ENCODE measurements at places on chromosomes 7 and 10.

DNA sequence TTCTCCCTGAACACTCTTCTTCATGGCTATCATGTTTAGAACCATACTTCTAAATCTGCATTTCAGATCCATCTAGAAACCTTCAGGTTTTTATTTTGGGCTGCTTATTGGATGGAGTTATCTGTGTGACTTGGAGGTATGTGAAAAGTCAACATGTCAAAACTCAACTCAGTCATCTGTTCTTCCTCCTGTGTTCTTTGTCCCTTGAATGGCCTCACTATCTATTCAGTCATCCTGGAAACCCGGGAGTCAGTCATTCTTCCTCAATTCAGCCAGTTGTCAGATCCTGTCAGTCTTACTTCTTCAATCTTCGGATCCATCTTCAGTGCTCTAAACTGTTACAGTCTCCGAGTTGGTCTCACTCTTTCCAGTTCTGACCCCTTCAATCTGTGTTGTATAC lies 52.2 kb downstream of the VKORC1L1 start:
- no peak for DNase-seq

DNA sequence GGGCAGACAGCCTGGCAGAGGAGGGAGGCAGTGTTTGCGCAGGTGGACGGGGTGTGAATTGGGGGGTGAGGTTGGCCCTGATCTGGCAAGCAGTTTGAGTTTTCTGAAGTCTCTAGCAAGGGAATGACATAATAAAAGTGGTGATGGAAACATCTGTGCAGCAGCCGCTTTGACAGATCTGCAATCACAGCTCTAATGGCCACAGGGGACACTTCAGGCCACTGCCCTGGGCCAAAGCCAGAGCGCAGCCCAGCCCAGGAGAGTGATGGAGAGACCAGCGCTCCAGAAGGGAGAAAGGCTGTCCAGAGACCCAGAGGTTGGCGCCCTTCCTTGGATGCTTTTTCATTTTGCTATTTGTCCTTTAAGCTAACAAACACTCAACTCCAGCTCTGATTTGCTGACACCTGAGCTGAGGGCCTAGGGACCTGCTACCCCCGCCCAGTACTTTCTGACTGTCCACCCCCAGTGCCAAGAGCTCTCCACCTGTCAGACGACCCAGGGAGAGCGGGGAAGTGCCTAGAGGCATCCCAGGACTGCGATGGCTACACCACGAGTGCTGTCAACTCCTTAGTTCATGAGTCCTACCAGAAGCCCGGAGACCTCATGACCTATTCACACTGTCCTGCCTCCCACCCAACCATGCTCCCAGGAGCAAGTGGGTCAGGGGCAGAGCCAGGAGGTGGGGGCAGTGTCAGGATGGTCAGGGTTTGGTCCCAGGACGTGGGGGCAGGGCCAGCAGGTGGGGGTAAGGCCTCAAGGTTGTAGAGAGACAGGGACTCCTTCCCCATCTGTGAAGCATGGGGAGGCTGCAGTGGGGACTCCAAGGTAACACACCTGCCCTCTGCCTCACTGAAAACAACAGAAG lies 112.6 kb downstream of the PRKAG2 start:
- DNase-seq = no peak

DNA sequence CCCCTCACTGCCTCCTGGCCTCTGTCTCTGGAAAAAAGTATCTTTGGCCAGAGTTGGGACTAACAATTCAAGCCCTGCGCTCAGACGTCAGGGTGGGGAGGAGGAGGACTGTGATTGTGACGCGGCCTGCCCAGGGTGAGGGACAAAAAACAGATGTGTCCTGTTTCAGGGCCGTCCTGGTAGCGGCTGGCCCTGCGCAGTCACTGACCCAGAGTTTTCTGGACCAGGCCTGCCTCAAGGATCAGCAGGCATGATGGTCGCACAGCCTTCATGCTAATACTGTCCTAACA lies 110.1 kb downstream of the CYTH3 start:
- no peak for DNase-seq

DNA sequence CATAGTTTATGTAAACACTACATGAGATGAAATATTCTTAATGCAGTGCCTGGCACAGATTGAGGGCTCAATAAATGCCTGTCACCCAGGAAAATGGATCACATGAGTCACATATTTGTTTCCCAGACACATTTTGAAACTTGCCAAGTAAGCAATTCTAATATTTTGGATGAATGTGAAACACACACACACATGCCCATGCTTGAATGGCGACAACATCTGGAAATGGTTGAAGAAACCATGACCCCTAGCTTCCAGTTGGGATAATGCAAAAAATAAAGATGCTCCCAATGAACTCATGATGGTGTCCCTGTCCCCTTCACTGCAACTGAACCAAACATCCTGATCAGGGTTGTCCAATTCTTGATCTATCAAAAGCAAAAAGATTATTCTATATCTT lies 797.3 kb downstream of the XPNPEP1 start:
- DNase-seq = no peak

GRCh38 chr10:92789067-92789466 lies 59.3 kb upstream of the EXOC6 start:
- no peak for DNase-seq

Data from CD4-positive, alpha-beta T cell treated with Interferon alpha-2 for 1 hour (primary cell).